Fibroblast of upper back skin (primary cell): ENCODE measurements at places on chromosomes 6 and 20.
A peak's percentile ranks its signal among the peaks of the same experiment; 100 is the strongest.

DNA sequence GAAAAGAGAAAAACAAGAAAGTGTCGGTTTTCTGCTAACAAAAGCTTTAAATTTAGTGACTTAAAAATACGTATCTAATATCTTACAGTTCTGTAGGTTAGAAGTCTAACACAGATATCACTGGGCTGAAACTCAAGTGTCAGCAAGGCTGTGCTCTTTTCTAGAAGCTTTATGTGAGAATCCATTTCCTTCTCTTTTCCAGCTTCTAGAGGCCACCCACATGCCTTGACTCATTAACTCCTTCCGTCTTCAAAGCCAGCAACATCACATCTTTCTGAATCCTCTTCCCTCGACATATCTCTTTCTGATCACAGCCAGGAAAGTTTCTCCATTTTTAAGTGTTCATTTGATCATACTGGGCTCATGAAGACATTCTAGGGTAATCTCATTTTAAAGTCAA, 262.0 kb downstream of the MAFB start:
- DNase-seq = no peak

DNA sequence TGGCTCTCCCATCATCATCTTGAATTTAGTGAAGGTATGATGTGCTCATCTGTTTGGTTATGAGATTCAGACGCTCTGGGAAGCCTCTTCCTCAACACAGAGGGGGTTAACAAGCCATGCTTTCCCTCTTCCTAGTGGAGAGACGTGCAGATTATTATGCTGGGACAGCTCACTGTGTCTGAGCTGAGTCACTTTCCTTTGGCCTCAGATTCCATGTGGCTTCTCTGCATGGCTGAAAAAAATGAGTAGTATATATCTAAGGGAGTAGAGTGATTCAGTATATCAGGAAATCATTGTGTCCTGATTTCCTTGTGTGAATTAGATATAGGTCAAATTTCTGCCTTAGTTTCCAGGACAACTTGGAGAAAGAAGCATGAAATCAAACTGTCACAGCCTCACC, 52.6 kb downstream of the FIG4 start:
- peak; percentile 83 for DNase-seq

DNA sequence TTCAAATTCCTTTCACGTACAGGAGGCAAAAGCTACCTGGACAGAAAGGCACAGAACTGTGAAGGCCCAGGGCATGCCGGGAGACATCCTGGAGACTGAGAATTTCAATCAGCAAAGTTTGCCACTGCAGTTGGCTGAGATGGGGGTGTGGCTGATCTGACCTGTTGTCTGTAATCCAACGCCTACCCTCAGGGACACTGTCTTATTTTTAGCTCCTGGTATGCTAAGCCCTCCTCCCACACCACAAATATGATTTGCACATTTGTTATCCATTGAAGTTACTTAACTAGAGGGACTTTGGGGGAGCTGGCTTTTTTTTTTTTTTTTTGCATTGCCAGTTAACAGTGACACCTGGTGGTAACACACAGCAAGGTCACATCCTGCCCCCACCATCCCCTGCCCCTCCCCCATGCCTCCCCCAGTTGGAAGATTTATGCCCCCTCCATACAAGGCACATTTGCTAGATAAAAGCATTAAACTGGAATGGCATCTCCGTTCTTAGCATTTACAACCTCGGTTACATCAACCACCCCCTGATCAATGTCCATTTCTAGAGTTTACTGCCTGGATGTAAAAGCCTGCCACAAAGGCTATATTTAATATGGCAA, 40.4 kb downstream of the TTI1 start:
- peak; percentile 90 for DNase-seq

- DNase-seq = no peak
These were observed 24.6 kb downstream of the HBS1L start for GRCh38 chr6:135030056-135030473.

GRCh38 chr6:148999929-149000468, 253.2 kb downstream of the UST start:
- peak; percentile 90 for DNase-seq

DNA sequence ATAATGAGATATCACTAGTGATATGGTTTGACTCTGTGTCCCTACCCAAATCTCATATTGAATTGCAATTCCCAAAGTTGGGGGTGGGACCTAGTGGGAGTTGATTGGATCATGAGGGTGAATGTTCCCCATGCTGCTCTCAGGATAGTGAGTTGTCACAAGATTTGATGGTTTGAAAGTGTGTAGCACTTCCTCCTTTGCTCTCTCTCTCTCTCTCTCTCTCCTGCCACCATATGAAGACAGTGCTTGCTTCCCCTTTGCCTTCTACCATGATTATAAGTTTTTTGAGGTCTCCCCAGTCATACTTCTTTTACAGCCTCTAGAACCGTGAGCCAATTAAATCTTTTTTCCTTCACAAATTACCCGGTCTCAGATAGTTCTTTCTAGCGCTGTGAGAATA, 1002.0 kb upstream of the ADGRB3 start:
- DNase-seq = no peak

GRCh38 chr6:162778603-162779002, 50.8 kb downstream of the PACRG start:
- no peak for DNase-seq

GRCh38 chr6:89269981-89270380, 45.1 kb downstream of the GABRR2 start:
- DNase-seq = no peak

- DNase-seq = peak; percentile 98
These were observed 19.0 kb upstream of the ASIP start for GRCh38 chr20:34222208-34222607.

- no peak for DNase-seq
These were observed 60.1 kb upstream of the PRSS16 start for GRCh38 chr6:27187231-27188060.

DNA sequence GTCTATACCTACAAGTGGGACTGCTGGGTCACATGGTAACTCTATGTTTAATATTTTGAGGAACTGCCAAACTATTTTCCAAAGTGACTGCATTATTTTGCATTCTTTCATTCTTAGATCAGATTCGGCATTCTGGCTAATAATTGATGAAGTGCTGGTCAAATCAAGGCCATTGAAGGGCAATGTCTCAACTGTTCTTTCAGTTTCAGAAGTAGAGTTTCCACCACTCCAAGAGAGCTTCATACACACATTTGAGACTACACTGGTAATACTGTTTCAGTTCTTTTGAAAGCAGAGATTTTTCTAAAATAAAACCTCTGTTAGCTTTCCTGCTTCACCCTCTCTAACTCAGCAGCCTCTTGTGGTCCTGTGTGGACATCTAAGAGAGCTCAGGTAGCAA, 154.5 kb downstream of the CFAP61 start:
- no peak for DNase-seq

- DNase-seq = peak; percentile 56
These were observed 131.4 kb downstream of the BTBD9 start for GRCh38 chr6:38508286-38508685.

GRCh38 chr6:37691904-37692806, 5.5 kb downstream of the MDGA1 start:
- DNase-seq = peak; percentile 58

GRCh38 chr20:25239387-25240370, 8.2 kb upstream of the PYGB start:
- DNase-seq = no peak

- peak; percentile 57 for DNase-seq
These were observed 8.5 kb upstream of the TUBB2A start for GRCh38 chr6:3165631-3166534.

- DNase-seq = no peak
These were observed 13.9 kb downstream of the NR2E1 start for GRCh38 chr6:108179741-108180140.

DNA sequence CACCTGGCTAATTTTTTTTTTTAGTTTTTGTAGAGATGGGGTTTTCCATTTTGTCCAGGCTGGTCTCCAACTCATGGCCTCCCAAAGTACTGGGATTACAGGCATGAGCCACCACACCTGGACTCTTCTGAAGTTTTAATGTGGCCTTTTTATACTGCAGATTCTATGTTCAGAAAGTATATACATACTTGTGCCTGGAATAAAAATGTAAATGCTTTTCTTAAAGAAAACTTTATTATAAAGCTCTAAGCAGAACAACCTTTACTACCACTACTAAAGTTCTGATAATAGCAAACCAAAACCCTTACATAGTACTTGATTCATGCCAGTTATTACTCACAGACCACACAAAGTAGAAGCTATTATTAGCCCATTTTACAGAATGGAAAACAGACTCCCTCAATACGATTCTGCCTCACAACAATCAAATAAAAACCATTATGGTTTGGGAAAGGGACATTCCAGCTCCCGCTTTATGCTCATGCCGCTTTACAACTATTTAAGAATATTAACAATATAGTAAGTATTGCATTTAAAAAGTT, 5.3 kb downstream of the PHIP start:
- DNase-seq = no peak

- DNase-seq = no peak
These were observed 18.9 kb downstream of the GSTA4 start for GRCh38 chr6:52976149-52976548.

DNA sequence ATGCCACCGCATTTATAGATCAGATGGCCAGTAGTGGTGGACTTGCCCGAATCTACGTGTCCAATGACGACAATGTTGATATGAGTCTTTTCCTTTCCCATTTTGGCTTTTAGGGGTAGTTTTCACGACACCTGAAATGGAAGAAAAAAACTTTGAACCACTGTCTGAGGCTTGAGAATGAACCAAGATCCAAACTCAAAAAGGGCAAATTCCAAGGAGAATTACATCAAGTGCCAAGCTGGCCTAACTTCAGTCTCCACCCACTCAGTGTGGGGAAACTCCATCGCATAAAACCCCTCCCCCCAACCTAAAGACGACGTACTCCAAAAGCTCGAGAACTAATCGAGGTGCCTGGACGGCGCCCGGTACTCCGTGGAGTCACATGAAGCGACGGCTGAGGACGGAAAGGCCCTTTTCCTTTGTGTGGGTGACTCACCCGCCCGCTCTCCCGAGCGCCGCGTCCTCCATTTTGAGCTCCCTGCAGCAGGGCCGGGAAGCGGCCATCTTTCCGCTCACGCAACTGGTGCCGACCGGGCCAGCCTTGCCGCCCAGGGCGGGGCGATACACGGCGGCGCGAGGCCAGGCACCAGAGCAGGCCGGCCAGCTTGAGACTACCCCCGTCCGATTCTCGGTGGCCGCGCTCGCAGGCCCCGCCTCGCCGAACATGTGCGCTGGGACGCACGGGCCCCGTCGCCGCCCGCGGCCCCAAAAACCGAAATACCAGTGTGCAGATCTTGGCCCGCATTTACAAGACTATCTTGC, 725 bp downstream of the EEF1A1 start:
- peak; percentile 80 for DNase-seq

DNA sequence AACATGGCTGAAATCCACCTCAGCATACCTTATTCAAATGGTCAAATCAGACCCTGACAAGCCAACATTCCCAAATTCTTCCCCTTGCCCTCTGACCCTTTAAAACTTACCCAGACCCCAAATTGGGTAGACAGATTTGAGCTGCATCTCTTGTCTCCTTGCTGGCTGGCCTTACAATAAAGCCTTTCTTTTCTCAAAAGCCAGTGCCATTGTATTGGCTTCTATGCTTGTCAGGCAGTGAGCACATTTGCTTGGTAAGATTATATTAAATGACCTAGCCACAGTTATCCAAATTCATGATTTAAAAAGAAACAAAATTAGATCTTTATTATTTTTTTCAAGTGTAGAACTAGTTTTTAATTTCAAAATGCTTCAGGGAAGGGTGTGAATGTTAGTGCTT, 67.8 kb upstream of the FAM83B start:
- no peak for DNase-seq

GRCh38 chr6:104689551-104690205, 170.0 kb downstream of the HACE1 start:
- peak; percentile 61 for DNase-seq

- DNase-seq = no peak
These were observed 31.8 kb downstream of the SLC13A3 start for GRCh38 chr20:46619445-46619844.

GRCh38 chr6:107511511-107511993, 21.6 kb downstream of the SOBP start:
- no peak for DNase-seq

DNA sequence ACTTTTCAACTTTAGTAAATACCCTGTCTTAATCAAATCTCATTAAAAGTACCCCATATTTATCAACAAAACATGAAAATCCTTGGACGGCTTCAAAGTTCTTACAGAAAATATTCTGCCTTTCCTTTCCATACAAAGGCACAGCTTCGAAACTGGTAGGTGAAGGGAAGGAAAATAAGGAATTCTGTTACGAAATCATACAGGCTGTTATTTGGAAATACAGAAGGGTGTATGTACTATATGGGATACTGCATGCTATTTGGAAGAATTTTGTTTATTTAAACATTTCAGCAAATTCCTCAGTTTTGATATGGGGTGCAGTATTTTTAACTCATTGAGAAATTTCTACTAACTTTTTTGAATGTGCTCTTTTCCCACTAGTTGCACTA, 138.4 kb upstream of the BTN3A2 start:
- DNase-seq = no peak

DNA sequence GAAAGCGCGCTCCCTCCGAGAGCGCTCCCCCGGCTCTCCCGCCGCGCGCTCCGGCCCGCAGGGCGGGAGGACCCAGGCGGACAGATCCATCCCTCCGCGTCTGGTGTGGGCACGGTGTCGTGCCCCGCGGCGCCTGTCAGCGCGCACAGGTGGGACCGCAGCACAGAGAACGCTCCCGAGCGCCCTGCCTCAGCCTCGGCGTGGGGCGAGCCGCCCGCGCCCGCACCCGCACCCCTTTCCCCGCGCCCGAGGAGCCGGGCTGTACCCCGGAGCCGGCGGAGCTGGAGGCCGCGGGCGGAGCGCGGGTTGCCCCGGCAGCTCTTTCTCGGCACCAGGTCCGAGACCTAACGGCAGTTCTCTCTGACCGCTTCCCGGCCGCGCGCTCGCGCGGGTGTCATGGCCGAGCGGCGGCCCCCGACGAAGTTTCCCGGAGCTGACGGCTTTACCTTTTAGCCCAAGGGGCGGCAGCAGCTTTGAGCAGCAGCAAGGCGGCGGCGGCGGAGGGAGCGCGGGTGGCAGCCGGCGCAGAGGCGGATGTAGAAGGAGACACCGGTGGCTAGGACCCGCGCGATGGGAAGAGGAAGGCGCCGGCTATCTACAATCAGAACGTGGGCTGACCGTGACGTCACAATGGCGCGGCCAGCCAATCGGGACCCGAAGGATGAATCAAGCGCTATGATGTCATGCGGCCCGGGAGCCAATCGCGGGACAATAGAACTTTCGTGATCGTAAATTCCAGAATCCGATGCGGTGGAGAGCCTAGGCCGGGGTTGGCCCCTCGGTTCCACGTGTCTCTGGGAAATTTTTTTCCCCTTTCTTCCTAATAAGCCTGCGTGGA, at the start of gene ELOVL5:
Gene ELOVL5, minus strand, starts transcription at position 580 of the 838 bp plus-strand sequence. CDS start 53,251 bp downstream, outside the sequence.
- DNase-seq = peak; percentile 99

GRCh38 chr6:76631622-76632021, 559.2 kb upstream of the IMPG1 start:
- no peak for DNase-seq

DNA sequence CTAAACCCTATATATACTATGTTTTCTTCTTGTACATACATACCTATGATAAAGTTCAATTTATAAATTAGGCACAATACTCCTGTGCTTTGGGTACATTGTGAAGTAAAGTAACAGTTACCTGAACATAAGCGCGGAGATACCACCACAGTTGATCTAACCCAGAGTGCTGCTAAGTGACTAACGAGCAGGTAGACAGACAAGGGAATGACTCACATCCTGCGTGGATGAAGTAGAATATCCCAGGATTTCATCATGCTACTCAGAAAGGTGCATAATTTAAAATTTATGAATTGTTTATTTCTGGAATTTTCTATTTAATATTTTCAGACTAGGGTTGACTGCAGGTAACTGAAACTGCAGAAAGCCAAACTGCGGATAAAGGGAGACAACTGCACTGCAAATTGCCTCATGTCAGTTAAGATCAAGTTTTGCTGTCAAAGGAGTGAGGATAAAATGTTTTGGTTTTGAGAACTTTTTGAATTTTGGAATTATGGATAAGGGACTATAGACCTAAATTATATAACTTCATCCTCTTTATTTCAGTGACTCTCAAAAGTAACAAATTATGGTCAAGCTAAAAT, 14.4 kb downstream of the MKKS start:
- DNase-seq = no peak
